ENCODE measurements at places on chromosomes 12 and 14.

DNA sequence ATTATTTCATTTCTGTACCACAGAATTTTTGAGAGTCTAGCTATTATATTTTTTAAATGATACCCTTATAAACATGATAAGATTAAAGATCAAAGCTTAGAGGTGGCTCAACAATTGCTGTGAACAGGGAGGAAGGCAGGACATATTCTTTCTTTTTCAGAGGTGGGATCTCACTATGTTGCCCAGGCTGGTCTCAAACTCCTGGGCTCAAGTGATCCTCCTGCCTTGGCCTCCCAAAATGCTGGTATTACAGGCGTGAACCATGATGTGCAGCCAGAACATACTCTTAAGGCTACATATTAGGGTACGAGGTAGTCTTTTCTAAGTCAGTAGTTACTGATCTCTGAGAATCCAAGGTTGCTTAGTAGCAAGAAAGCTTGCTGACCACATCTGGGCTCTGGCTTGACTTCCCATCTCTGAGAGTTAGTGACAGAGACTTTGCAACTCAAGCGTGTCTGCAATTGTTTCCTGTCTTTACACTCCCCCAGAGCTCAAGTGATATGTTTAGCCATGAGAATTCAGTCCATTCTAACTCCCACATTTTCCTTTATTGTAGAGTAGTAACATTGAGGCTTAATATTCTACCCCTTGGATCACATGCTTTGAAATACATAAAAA is 8.6 kb downstream of the RAB5B start:
- DNase-seq: peak; percentile 67

GRCh38 chr12:11578461-11578993 is 70.9 kb upstream of the ETV6 start:
- DNase-seq: no peak

GRCh38 chr12:24012528-24012927 is 63.1 kb upstream of the SOX5 start:
- DNase-seq: no peak

DNA sequence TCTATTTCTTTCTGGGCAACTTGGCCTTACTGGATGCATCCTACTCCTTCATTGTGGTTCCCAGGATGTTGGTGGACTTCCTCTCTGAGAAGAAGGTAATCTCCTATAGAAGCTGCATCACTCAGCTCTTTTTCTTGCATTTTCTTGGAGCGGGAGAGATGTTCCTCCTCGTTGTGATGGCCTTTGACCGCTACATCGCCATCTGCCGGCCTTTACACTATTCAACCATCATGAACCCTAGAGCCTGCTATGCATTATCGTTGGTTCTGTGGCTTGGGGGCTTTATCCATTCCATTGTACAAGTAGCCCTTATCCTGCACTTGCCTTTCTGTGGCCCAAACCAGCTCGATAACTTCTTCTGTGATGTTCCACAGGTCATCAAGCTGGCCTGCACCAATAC is 5.3 kb downstream of the OR4N5 start:
- no peak for DNase-seq

DNA sequence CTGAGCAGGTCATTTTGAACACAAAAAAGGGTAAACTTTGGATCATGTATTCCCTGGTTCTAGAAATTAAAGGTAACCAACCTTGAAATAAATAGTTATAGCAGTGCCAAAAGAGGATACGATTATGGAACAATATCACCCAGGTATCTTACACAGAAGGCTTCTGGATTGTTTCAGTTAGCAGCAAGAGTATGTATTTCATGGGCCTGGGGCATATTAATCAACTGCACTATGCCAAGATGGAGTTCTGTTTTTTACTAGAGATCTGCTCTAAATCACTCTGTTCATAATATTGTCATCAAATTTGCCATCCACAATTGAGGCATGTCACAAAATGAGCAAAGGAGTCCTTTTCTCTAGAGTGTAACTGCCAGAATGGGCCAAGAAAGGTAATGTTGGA is 357.1 kb downstream of the RAD51B start:
- no peak for DNase-seq

DNA sequence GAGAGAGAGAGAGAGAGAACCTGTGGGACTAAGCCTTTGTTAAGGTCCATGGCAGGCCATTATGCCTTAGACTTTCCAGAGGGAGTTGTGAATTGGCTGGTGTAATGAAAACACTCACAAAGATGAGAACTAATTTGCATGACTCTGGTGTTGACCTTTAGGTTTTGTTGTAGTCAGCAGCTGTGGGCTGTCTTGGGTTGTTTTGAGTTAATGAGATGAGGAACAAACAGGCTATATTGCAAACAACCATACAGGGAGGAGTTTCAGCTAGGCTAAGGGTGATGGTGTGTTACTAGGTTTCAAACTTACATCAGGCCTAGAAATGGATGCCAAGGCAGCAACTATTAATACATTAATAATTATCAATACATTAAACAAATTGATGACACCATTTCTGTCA is 26.3 kb downstream of the ATXN7L3B start:
- DNase-seq: no peak

- peak; percentile 8 for DNase-seq
These were observed 103.8 kb upstream of the ETV6 start for GRCh38 chr12:11545484-11546330.

GRCh38 chr12:94649349-94650142 is 811 bp downstream of the TMCC3 start:
- DNase-seq: peak; percentile 51

DNA sequence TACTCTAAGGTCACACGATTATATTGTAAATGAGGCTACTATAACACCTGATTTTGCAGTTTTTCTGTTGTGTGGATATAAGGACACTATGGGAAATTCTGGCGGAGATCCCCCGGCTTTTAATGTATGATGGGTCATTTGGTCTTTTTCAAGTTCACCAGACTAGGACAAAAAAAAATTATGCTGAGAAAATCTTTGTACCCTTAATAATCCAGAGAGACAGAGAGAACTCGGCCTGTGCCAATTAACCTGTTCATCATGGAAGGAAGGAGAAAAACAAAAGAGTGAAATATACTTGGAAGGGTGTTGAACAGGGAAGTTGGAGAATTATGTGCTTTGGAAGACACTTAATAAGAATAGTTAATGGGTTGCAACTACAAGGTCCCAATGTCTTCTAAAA is 62.2 kb upstream of the KICS2 start:
- DNase-seq: no peak

- DNase-seq: peak; percentile 88
These were observed at the start of gene TRAF3 for GRCh38 chr14:102776761-102777710. TRAF3 (plus strand) TSS chr14:102777449; CDS start chr14:102870202, 92,753 bp downstream.

DNA sequence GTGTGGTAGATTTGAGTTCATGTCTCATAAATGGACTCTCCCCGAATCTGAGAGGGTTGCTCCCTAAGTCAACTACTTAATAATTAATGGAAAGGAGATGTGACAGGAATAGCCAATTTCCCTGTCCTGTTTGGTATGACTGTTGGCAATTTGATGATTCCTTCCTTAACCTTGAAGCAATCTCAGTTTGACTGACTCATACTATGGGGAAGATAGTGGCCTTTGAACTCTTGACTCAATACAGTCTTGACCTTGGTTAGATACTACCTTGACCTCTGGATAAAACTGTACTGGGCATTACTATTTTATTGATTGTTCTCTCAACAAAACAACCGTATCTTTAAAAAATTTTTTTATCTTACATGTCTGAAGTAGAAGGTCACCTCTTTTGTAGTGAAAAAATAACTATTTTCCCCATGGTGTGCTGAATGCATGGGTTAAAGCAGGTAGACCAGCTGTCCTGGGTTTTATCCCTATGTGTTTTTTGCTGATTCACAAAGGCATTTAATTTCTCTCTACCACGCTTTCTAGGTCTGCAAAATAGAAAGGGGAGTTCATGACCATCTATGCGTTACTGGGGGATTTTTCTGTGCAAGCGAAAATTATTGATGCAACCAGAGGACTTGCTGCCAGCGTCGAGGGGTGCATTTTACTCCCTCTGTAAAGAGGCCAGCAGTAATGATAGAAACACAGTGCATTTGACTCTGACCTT is 80.1 kb downstream of the ETV6 start:
- DNase-seq: peak; percentile 59

- no peak for DNase-seq
These were observed 18.5 kb downstream of the CPNE8 start for GRCh38 chr12:38886931-38887330.

DNA sequence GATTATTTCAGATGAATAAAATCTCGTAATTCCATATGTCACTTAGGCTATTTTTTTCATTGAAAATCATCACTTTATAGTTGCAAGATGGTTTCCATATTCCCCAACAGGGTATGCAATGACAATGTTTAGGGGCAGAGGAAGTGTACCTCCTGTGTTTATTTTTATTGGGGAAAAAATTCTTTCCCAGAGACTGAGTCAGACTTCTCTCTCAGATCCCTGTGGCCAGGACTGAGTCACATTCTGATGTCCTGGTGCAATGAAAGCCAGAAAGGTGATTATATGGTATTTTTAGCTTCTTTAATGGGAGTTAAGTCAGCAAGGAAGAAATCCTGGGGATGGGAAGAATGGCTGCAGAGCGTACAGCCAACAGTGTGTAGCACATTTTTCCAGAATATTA is 196.9 kb upstream of the ALG10 start:
- peak; percentile 2 for DNase-seq

- peak; percentile 16 for DNase-seq
These were observed 13.4 kb downstream of the MYL2 start for GRCh38 chr12:110906985-110907384.

GRCh38 chr14:83126076-83126475 is 1592.4 kb upstream of the SEL1L start:
- no peak for DNase-seq

- DNase-seq: no peak
These were observed 6.8 kb upstream of the ASIC1 start for GRCh38 chr12:50050410-50051098.

DNA sequence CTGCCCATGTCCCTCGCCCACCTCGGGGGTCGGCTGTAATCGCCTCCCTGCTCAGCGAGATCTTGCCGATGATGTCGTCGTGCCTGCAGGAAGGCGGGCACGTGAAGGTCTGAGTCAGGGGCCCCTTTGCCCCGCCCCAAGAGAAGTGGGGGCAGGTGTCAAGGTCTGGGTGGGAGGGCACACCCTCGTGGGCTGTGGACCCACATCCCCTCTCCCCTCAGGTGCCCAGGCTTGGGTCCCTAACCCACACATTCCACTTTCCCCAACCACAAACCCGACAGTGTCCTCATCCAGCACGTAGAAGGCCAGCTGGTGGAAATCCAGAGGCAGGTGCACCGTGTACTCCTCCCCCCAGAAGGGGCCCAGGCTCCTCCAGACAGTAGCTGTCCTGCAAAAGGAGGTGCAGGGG is 7.8 kb downstream of the RASAL1 start:
- DNase-seq: no peak

DNA sequence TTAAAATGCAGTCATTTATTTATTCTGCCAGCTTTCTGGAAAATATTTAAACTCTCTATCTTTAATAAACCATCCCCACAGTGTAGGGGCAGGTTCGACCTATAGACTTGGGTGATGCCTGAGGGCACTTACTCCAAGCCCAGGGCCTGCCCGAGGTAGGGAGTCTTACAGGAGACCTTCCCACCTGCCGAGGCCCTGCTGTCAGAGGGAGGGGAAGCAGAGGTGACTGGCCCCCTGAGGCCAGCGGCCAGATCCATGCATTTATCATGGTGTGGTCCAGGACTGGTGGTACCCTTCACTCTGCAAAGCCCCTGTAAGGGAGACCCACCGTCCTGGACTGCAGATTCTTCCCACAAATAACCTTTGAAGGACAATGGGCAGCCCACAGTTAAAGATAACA is 7.6 kb downstream of the EML1 start:
- no peak for DNase-seq

DNA sequence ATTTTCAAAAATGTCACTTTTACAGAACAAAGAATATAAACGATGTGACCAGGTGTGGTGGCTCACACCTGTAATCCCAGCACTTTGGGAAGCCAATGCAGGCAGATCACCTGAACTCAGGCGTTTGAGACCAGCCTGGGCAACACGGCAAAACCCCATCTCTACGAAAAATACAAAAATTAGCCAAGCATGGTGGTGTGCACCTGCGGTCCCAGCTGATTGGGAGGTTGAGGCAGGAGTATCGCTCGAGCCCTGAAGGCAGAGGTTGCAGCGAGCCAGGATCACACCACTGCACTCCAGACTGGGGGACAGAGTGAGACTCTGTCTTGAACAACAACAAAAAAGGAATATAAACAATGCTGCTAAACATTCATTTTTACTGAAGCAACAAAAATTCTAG is 15.2 kb downstream of the HEATR5A start:
- DNase-seq: no peak

- DNase-seq: no peak
These were observed 396.9 kb upstream of the TMTC1 start for GRCh38 chr12:30180602-30181001.

GRCh38 chr12:116210131-116210530 is 67.4 kb downstream of the MED13L start:
- no peak for DNase-seq

- DNase-seq: no peak
These were observed 584 bp upstream of the DDHD1 start for GRCh38 chr14:53153702-53154112.

GRCh38 chr14:70339039-70339438 is 20.4 kb downstream of the COX16 start:
- no peak for DNase-seq

- DNase-seq: no peak
These were observed 2.7 kb upstream of the HSD17B6 start for GRCh38 chr12:56760460-56760859.

DNA sequence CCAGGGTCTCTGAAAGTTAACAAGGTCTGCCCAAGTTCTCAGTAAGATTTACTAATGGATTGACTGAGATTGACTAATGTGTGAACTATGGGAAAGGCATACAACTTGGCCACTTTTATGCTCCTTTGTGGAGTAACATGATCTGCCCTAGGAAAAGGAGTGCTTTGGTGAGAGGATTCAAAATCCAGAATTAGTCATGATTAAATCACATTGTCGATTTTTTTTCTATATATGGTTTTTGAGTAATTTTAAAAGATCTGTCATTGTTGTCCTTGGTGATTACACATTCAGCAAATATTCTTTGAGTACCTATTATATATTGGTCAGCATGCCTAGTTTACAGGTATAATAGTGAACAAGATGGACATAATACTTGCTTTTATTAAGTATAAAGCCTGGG is 147.7 kb upstream of the SYT10 start:
- peak; percentile 26 for DNase-seq

GRCh38 chr14:80188571-80188970 is 22.7 kb downstream of the DIO2 start:
- no peak for DNase-seq

- no peak for DNase-seq
These were observed 602.8 kb downstream of the RPS29 start for GRCh38 chr14:48983351-48983888.

- DNase-seq: no peak
These were observed 136.1 kb downstream of the CALM1 start for GRCh38 chr14:90532826-90533525.

DNA sequence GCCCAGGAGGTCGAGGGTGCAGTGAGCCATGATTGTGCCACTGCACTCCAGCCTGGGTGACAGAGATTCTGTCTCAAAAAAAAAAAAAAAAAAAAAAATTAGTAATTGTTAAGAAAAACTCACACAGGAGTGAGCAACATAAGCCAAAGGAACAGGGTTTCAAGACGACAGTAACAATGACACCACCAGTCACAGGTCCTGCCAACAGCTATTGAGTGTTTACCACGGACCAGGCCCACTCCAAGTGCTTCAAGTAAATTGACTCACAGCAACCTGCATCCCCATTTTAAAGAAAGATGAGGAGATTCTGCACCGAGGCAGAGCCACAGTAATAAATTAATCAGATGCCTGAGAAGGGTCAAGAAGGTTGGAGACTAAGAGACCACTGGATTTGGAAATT is 194.5 kb downstream of the DPF3 start:
- DNase-seq: no peak

GRCh38 chr14:99707420-99707819 is 23.3 kb downstream of the CYP46A1 start:
- DNase-seq: no peak

Measured in kidney tubule cell (primary cell).